ENCODE measurements at places on chromosomes 12 and 14.

DNA sequence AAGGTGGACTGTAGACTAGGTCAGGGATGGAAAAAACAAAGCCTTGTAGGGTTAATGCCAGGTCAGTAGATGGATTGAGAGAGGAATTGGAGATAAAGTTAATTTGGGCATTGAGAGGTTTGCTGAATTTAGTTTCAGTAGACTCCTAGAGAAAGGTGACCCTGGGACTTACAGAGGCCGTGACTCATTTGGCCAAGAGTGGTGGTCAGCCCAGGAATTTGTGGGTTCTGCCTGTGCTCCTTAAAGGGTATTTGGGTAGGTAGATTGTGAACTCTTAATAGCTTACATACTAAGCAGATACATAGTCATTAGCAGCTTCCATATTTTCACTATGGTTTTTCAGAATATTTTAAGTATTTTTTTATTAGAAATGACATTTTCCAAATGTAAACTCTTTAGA, 21.8 kb downstream of the PLEKHA5 start:
- peaks cover 2% of the 10 kb centered on the region for H3K4me1 ChIP-seq
- H3K27me3 ChIP-seq = no peaks in the 10 kb centered on the region
- H3K4me3 ChIP-seq = no peak overlapping the region
- DNase-seq = no peak
- H3K27ac ChIP-seq = no peak overlapping the region
- peaks cover 5% of the 10 kb centered on the region for H3K36me3 ChIP-seq

- DNase-seq = no peak
- no peaks in the 10 kb centered on the region for H3K4me1 ChIP-seq
- H3K36me3 ChIP-seq = no peaks in the 10 kb centered on the region
- H3K4me3 ChIP-seq = no peak overlapping the region
- H3K27ac ChIP-seq = no peak overlapping the region
Observed at GRCh38 chr14:55502746-55503284, 62.4 kb upstream of the TBPL2 start.

- H3K4me1 ChIP-seq = no peaks in the 10 kb centered on the region
- no peak overlapping the region for H3K4me3 ChIP-seq
- H3K36me3 ChIP-seq = peaks cover 14% of the 10 kb centered on the region
- no peak for DNase-seq
- no peaks in the 10 kb centered on the region for H3K27me3 ChIP-seq
Observed at GRCh38 chr14:76208340-76208739, 56.6 kb downstream of the GPATCH2L start.

DNA sequence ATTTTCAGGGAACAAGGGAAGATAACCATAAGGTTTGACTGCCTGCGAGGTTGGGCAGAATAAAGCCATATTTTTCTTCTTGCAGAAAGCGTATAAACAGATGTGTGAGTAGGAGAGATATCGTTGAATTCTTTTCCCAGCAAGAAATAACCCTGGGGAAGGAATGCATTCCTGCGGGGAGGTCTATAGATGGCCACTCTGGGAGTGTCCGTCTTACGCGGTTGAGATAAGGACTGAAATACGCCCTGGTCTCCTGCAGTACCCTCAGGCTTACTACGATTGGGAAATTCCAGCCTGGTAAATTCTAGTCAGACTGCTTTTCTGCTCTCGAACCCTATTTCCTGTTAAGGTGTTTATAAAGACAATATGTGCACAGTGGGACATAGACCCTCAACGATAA, 225.0 kb downstream of the LRIG3 start:
- no peaks in the 10 kb centered on the region for H3K27me3 ChIP-seq
- H3K4me3 ChIP-seq = no peak overlapping the region
- no peaks in the 10 kb centered on the region for H3K36me3 ChIP-seq
- DNase-seq = no peak

DNA sequence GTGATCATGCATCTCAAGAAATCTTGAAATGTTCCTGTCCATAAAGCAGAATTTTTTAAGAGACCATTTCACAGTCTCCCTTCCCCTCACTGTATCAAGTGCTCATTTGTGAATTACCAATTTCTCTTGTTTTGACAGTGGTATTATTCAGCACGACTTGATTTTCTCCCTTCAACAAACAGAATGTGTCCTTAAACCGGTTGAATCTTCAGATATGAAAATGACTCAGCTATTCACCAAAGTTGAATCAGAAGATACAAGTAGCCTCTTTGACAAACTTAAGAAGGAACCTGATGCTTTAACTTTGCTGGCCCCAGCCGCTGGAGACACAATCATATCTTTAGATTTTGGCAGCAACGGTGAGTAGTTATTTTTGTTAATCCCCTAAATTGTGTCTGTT, 25.5 kb upstream of the SNAPC1 start:
- H3K27me3 ChIP-seq = no peaks in the 10 kb centered on the region
- H3K4me1 ChIP-seq = peaks cover 34% of the 10 kb centered on the region
- no peak overlapping the region for H3K4me3 ChIP-seq
- peak overlapping the region; percentile 69 for H3K27ac ChIP-seq
- DNase-seq = no peak

DNA sequence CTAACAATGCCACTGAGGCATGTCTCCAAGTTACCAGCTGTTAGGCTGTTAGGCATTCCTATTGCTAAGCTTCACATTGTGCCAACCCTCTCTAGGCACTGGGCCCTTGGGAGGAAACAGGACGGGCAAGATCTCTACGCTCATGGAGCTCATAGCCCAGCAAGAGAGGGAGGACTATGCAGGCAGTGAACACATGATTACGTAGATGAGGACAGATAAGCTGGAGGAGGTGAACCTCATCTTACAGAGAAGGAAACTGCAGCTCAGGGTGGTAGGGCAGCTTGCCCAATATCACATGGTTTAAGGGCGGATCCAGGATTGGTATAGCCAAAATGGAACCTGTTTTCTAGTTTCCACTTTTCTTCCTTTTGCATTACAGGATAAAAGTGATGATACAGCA, 7.8 kb downstream of the UBE3B start:
- DNase-seq = no peak
- peaks cover 1% of the 10 kb centered on the region for H3K4me1 ChIP-seq
- H3K36me3 ChIP-seq = peaks cover 14% of the 10 kb centered on the region
- no peak overlapping the region for H3K27ac ChIP-seq
- H3K27me3 ChIP-seq = no peaks in the 10 kb centered on the region
- H3K4me3 ChIP-seq = no peak overlapping the region

DNA sequence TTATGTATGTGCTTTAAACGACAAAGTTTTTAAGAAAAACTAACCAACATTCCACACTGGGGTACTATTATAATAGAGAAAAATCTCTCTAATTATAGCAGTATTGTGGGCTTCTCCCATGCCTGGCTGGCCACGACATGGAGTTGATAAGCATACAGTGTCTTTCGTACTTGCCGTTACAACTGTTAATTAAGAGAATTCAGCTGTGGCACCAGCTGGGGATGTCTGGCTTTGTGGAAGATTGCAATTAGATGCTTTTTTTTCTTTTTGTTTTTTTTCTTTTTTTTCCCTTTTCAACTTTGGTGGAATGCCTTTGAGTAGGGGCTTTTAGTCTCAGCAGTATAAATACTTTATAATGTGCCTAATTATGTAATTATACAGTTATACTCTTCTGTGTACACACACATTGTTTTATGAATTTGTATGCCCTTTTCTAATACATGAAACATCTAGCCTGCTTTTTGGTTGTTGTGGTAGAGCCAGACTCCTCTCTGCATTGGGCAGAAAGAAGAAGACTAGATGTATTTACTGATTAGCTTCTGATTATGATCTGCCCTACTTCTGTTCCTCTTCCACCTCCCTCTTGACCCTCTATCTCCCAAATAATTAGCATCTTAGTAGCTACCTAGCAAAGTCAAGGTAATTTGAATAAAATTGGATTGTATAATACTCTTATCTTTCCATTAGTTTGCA, 76.4 kb downstream of the SUSD6 start:
- DNase-seq = no peak
- H3K4me1 ChIP-seq = peaks cover 80% of the 10 kb centered on the region

DNA sequence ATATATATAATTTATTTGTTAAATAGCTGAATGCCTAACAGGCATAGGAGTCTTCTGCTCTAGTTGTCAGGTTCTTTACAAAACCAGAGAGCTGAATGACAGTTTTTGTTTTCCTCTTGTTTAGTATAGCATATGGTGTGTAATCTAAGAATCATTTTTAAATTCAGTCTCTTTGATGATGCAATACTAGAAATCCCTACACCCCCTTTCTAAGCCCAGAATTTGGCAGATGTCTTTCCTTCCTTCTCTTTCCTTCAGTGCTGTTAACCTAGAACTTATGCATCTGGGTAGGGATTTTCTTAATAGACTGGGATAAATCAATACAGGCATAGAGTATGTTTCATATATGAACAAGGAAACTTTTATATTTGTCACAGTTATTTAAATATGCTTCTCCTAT, 198.1 kb downstream of the KCNH5 start:
- H3K36me3 ChIP-seq = no peaks in the 10 kb centered on the region
- no peaks in the 10 kb centered on the region for H3K27me3 ChIP-seq
- DNase-seq = no peak
